Osteocyte (in vitro differentiated cells): ENCODE measurements at places on chromosomes 2 and 18. TPM values are rescaled to one million over a fixed set of nuclear protein-coding genes. Genes with fewer than 3 reads are reported as not detected.

DNA sequence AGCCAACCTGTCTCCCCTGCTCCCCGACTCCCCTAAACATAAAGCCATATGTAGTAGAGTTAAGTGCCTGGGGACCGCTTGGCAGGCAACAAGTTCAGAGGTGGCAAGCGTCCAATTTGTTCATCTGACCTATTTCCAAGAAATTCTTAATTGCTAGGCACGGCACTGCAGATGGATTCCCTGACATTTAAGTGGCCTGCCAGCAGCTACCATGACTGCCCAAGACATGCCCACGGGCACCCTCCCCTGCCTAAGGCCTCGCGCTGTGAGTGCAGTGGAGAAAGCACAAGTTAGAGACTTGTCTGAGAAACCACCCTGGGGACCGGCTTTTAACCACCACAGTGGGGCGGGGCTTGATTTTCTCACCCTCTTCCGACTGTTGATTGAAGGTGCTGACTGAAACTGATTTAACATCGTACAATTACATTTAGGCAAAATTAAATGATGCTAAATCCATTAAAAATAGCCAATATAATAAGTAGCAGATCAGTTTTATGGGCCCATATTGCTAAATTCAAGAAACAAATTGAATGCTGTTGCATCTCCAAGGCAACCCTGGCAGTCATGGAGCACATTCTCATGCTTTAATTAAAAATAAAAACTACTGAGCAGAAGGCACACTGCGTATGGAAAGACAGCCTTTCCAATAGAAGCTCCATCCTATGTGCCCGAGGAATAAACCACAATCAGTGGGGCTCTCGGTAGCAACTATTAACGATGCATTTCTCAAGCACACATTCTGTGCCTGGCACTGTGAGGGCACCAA lies 163.6 kb upstream of the ACAA2 start:
- H3K4me1 ChIP-seq: no peaks in the 10 kb centered on the region
- H3K4me3 ChIP-seq: no peak overlapping the region
- H3K27ac ChIP-seq: no peak overlapping the region
- peaks cover 3% of the 10 kb centered on the region for H3K27me3 ChIP-seq
- H3K36me3 ChIP-seq: no peaks in the 10 kb centered on the region
- DNase-seq: no peak

- no peak for DNase-seq
- peaks cover 37% of the 10 kb centered on the region for H3K36me3 ChIP-seq
- no peaks in the 10 kb centered on the region for H3K27me3 ChIP-seq
- H3K4me1 ChIP-seq: peaks cover 10% of the 10 kb centered on the region
- no peak overlapping the region for H3K27ac ChIP-seq
These were observed 31.6 kb downstream of the CYBRD1 start for GRCh38 chr2:171553858-171554257.

GRCh38 chr2:220194630-220195584 lies 567.5 kb downstream of the SLC4A3 start:
- DNase-seq: no peak
- H3K27ac ChIP-seq: no peak overlapping the region
- H3K4me1 ChIP-seq: peaks cover 14% of the 10 kb centered on the region
- no peak overlapping the region for H3K4me3 ChIP-seq

- no peak overlapping the region for H3K4me3 ChIP-seq
- H3K27ac ChIP-seq: no peak overlapping the region
- DNase-seq: no peak
- no peaks in the 10 kb centered on the region for H3K27me3 ChIP-seq
- no peaks in the 10 kb centered on the region for H3K36me3 ChIP-seq
These were observed 350.9 kb downstream of the MYCN start for GRCh38 chr2:16291226-16291625.

- H3K4me1 ChIP-seq: peaks cover 60% of the 10 kb centered on the region
- peaks cover 22% of the 10 kb centered on the region for H3K36me3 ChIP-seq
- no peaks in the 10 kb centered on the region for H3K27me3 ChIP-seq
- peak overlapping the region; percentile 59 for H3K4me3 ChIP-seq
- peak overlapping the region; percentile 82 for H3K27ac ChIP-seq
These were observed 102.4 kb downstream of the CABLES1 start for GRCh38 chr18:23237524-23238151.

DNA sequence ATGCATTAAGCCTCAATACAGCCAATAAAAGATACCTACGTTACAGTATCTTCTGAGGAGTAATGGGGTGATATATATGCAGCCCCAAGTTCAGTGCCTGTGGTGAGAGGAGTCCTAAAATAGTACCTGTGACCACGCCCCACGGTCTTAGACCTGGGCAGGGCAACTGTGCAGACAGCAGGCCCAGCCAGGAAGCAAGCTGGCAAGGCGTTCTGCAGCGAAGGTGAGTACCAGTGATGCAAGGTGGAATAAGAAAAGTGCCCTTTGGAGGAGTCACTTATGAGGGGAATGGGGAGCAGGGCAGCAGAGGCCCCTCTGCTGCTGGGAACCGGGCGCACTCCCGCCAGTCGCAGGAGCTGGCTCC lies 12.7 kb upstream of the MAP3K2 start:
- DNase-seq: peak; percentile 60
- no peaks in the 10 kb centered on the region for H3K36me3 ChIP-seq
- peak overlapping the region; percentile 47 for H3K27ac ChIP-seq
- H3K4me3 ChIP-seq: no peak overlapping the region

- H3K4me3 ChIP-seq: no peak overlapping the region
- peaks cover 58% of the 10 kb centered on the region for H3K27me3 ChIP-seq
- no peaks in the 10 kb centered on the region for H3K4me1 ChIP-seq
- no peak overlapping the region for H3K27ac ChIP-seq
- H3K36me3 ChIP-seq: no peaks in the 10 kb centered on the region
- DNase-seq: no peak
These were observed 8.2 kb upstream of the ACADL start for GRCh38 chr2:210233487-210233886.

GRCh38 chr18:47150824-47151366 lies 595 bp upstream of the HDHD2 start:
- H3K4me1 ChIP-seq: peaks cover 27% of the 10 kb centered on the region
- H3K27ac ChIP-seq: peak overlapping the region; percentile 93
- DNase-seq: no peak
- peaks cover 18% of the 10 kb centered on the region for H3K36me3 ChIP-seq
- no peaks in the 10 kb centered on the region for H3K27me3 ChIP-seq

- no peaks in the 10 kb centered on the region for H3K4me1 ChIP-seq
- H3K4me3 ChIP-seq: no peak overlapping the region
- H3K27ac ChIP-seq: no peak overlapping the region
- H3K36me3 ChIP-seq: no peaks in the 10 kb centered on the region
These were observed 1371.2 kb downstream of the LRP1B start for GRCh38 chr2:140759426-140760156.

GRCh38 chr18:10353791-10354190 lies 100.6 kb upstream of the APCDD1 start:
- H3K27ac ChIP-seq: peak overlapping the region; percentile 9
- DNase-seq: no peak
- no peak overlapping the region for H3K4me3 ChIP-seq
- no peaks in the 10 kb centered on the region for H3K27me3 ChIP-seq
- no peaks in the 10 kb centered on the region for H3K36me3 ChIP-seq

DNA sequence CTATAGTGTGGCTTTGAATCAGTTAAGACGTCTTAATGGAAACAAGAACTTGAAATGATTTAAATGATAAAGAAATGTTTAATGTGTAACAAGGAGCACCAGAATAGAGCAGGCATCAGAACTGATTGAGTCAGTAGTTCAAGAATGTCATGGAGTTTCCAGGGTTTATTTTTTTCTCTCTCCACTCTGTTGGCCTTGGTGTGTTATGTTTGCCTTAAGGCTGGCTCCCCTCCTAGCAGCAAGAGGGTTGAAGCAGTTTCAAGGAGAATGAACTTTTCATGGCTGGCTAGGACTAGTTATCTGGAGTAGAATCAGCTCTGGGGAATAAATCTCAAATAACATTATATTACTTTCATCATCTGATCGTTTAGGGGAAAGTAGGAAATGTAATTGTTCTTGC lies 13.4 kb upstream of the GLS start:
- H3K4me1 ChIP-seq: peaks cover 53% of the 10 kb centered on the region
- H3K36me3 ChIP-seq: no peaks in the 10 kb centered on the region
- H3K4me3 ChIP-seq: no peak overlapping the region
- DNase-seq: no peak
- no peaks in the 10 kb centered on the region for H3K27me3 ChIP-seq

DNA sequence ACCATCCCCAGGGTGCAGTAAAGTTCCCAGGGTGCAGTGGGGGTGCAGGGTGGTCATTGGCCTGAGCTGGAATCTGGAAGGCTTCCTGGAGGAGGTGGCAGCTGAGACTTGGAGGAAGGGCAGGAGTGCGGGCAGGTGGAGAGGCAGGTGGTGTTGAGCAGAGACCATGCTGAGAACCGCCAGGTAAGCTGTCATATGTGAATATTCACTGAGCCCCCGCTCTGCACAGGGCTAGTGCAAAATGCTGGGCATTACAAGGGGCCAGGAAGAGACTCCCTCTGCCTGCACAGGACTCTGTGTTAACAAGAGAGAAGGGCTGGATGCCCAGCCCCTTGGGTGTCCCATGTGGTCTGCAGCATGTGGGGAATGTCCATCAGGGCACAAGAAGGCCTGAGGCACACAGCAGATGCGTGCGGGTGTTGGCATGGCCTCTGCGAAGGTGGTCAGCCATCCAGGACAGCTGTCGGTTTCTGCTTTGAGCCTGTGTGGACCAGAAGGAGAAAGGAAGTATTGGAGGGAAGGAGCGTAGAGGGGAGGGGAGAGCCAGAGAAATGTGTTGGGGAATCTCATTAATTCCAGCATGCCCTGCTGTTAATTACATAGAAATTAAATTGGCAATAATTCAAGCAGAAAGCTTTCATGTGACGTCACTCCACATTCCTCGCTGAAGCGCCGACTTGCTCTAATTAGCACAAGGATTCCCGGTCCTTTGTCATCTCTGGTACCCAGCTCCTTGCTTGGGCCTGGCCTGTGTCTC lies 62.8 kb upstream of the OTOS start:
- H3K36me3 ChIP-seq: peaks cover 2% of the 10 kb centered on the region
- no peak overlapping the region for H3K27ac ChIP-seq
- H3K4me3 ChIP-seq: no peak overlapping the region
- no peak for DNase-seq

DNA sequence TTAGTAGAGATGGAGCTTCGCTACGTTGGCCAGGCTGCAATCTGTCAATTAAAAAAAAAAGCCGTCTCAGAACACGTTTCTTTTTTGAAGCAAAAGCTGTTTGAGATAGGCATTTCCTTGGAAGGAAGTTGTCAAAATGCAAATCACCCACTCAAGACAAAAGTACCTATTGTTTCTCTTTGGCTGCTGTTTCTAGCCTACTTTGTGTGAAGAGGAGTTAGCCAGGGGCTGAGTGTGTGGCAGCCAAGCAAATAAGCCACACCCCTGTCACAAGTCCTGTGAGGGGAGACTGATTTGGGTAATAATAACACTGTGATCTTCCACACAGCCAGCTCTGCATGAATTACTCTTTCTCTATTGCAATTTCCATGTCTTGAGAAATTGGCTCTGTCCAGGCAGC lies 47.4 kb upstream of the CDCA7 start:
- no peak overlapping the region for H3K27ac ChIP-seq
- H3K4me1 ChIP-seq: no peaks in the 10 kb centered on the region
- DNase-seq: no peak
- H3K4me3 ChIP-seq: no peak overlapping the region
- H3K27me3 ChIP-seq: peaks cover 13% of the 10 kb centered on the region

DNA sequence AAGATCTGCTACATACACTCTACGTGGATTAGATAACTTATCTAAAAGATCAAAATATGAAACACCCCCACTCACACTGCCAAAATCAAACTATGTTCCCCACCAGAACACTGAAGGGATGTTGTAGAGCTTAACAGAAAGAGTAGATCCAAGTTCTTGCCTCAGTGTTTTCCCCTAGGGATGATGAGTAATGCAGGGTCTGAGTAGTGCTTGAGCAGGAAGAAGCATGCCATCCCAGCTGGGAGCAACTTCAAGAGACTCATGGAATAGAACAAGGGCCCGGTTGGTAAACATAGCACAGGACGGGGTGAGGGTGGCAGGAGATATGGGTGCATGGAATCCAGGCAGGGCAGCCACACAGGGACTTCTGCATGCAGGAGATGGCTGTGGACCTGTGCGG lies 74.3 kb downstream of the SNTG2 start:
- H3K27me3 ChIP-seq: no peaks in the 10 kb centered on the region
- peaks cover 5% of the 10 kb centered on the region for H3K4me1 ChIP-seq
- no peaks in the 10 kb centered on the region for H3K36me3 ChIP-seq
- H3K4me3 ChIP-seq: no peak overlapping the region

DNA sequence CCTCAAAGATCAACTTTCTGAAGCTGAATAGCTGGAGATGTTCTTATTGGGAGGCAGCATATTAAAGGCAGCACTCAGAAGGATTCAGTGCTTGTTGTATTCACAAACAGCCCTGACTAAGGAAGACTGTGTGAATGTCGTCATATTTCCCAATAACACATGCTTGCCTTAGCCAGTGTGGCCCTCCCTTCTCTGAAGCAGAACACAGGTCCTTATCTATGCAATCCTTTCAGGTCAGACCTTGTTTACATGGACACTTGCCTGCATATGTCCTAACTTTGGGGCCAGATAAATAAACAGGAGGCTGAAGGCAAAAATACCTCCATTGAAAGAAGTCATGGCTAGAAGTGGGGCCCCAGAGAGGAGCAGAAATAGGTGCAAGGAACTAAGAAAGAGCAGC lies 97.2 kb downstream of the SLC4A3 start:
- H3K4me3 ChIP-seq: no peak overlapping the region
- H3K4me1 ChIP-seq: no peaks in the 10 kb centered on the region
- no peak overlapping the region for H3K27ac ChIP-seq

DNA sequence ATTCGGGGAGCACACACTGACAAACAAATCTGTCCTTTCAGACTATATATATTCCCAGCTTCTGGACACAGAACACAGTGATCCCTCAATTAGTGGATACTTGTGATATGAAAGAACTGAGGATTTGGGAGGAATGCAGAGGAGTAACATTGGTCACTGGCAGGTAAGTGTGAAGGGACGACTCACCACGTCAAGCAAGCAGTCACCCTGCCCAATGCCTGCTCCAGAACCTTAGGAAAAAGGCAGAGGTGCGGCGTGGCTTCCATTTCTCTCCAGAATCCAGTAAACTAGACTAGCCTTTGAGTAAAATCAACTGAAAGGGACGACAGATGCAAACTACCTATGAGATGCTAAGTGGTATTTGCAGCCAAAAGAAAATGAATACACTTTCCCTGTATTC lies 1.1 kb downstream of the CCDC93 start:
- no peak for DNase-seq
- H3K4me3 ChIP-seq: peak overlapping the region; percentile 86
- H3K27me3 ChIP-seq: peaks cover 3% of the 10 kb centered on the region

KCNE4 gene
- total RNA-seq: 3.5 and 3.7 TPM in 2 replicates

TRABD2A gene
- total RNA-seq: 0.21 and 0.99 TPM in 2 replicates

ATOH8 gene
- 5.9 and 7.1 TPM in 2 replicates for total RNA-seq

TUBB6 gene
- total RNA-seq: 116 and 118 TPM in 2 replicates
